ENCODE measurements at places on chromosomes 1 and 21. TPM values are rescaled to one million over a fixed set of nuclear protein-coding genes. Genes with fewer than 3 reads are reported as not detected.

The ITGB2 gene
- under 0.01 TPM for total RNA-seq

The SMCP gene
- total RNA-seq: not detected

The C1orf94 gene
- total RNA-seq: not detected

The CELA2A gene
- not detected for total RNA-seq

The CSF3R gene
- not detected for total RNA-seq

The OLIG2 gene
- total RNA-seq: not detected

The CDK18 gene
- 0.46 TPM for total RNA-seq

The RPE65 gene
- total RNA-seq: not detected

The FCRLB gene
- 1.4 TPM for total RNA-seq

The LHX8 gene
- total RNA-seq: not detected

The BCAR3 gene
- 56.2 TPM for total RNA-seq

The PI4KB gene
- 29.2 TPM for total RNA-seq

The ACADM gene
- 47.6 TPM for total RNA-seq

The PRELP gene
- total RNA-seq: under 0.01 TPM

The TRIM67 gene
- not detected for total RNA-seq

The DDX20 gene
- total RNA-seq: 19.2 TPM

The LORICRIN gene
- total RNA-seq: not detected

The GNG12 gene
- 143 TPM for total RNA-seq

The LAMB3 gene
- total RNA-seq: 3.8 TPM

The DCDC2B gene
- total RNA-seq: not detected

The ASTN1 gene
- not detected for total RNA-seq

The ICOSLG gene
- 1.3 TPM for total RNA-seq

The VWA5B1 gene
- not detected for total RNA-seq

The TDRD5 gene
- total RNA-seq: not detected

The PSMA5 gene
- 93.9 TPM for total RNA-seq
